Ammon's horn (tissue), 1 donor: ENCODE measurements at places on chromosomes 5 and 9.

- no peak for DNase-seq
These were observed 133.4 kb downstream of the MRPL36 start for GRCh38 chr5:1666221-1666620.

GRCh38 chr9:37395663-37396062 lies 26.8 kb upstream of the GRHPR start:
- no peak for DNase-seq

- no peak for DNase-seq
These were observed 19.8 kb downstream of the FAM151B start for GRCh38 chr5:80507663-80508062.

GRCh38 chr5:55037046-55037771 lies 13.2 kb downstream of the GZMK start:
- DNase-seq, result no peak

GRCh38 chr5:172645271-172646055 lies 4.4 kb downstream of the NEURL1B start:
- DNase-seq, result no peak

- no peak for DNase-seq
These were observed 621.2 kb upstream of the CDH6 start for GRCh38 chr5:30572279-30572678.

GRCh38 chr5:73370095-73370494 lies 78.5 kb downstream of the FOXD1 start:
- no peak for DNase-seq

- DNase-seq, result no peak
These were observed 89.8 kb upstream of the ELL2 start for GRCh38 chr5:96051401-96051830.

DNA sequence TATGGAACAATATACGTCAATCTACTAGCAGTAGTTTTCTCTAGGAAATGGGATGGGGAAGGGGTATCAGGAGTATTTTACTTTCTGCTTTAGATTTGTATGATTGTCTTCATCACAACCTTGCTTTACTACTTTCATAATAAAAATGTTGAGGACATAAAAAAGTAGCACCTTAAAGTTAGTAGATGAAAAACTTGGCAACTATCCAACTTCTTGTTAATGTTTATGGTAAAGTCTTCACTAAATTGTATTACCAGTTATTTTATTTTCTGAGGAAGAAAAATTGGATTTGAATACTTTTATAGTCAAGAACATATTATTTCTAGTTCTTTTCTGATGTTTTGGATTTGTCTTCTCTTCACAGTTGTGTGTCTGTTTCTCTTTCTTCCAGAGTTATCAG lies 372.1 kb downstream of the ARRDC3 start:
- DNase-seq, result no peak

DNA sequence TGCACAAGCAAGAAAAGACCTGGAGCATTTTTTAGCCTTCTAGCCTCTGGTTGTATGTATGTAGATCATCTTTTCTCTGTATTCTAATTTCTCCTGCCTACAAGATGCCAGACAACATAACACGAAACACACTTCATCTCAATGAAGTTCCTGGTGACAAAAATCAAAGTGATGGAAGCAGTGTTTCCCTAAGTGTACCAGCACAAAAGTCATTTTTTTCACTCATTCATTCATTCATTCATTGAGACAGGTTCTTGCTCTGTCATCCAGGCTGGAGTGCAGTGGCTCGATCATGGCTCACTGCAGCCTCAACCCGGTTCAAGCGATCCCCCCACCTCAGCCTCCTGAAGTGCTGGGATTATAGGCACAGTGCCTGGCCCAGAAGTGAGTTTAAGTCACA lies 71.5 kb upstream of the SAP30L start:
- no peak for DNase-seq

DNA sequence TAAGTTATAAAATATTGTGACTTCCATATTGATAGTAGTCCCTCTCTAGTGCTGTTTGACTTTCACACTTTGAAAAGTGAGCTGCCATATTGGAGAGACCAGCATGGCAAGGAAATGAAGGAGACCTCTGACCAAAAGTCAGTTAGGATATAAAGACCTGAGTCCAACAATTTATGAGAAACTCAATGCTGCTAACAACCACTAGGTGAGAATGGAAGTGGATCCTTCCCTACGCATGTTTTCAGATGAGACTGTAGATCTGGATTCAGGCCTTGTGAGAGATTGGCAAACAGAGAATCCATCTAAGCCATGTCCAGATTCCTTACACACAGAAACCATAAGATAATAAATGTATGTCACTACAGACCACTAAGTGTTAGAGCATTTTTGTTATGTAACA lies 81.6 kb downstream of the CTNND2 start:
- DNase-seq, result no peak

DNA sequence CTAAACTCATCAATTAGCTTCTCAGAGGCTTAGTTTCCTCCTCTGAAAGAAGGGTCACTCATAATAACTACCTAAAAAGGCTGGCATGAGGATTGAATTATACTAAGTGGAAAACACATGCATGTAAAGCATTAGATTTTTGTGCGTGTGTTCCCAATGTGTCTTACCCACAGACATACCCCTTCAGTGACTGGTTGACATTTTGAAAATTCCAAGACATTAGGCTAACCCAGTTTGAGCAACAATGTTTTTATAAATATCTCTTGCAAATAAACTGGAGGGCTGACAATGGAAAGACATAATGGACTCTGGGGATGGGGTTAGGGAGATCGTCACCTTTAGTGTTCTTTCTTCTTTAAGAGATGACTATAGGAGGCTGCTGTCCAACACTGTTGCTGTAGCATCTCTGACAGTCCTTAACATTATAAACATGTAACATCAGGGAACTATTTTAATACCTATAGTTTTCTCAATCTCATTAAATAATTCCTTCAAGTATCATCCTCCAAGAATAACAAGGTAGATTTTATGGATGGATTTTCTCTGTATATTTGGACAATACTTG lies 24.3 kb downstream of the HMHB1 start:
- DNase-seq, result no peak

- no peak for DNase-seq
These were observed 1.3 kb downstream of the SLC6A3 start for GRCh38 chr5:1443991-1444360.

- no peak for DNase-seq
These were observed 1.6 kb upstream of the PCAT7 start for GRCh38 chr9:94553029-94553938.

GRCh38 chr9:31243386-31243785 lies 1141.1 kb upstream of the ACO1 start:
- DNase-seq, result no peak

DNA sequence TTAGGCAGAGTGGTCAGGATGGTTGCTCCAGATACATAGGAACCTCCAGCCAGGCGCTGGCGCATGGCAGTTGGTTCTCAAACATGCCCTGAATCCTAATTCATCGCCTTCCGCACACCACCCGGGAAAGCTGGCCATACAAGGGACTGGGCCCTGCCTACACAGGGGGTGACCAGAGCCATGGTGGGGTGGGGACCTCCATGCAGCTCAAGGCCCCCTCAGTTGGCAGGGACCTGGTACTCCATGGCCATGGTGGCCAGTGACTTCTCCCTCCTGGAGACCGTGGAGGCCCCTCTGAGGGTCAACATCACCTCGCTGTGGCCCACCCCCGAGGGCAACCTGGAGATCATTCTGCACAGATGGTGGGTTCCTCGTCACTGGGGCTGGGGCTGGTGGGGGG lies 26.8 kb downstream of the PAEP start:
- DNase-seq, result no peak

DNA sequence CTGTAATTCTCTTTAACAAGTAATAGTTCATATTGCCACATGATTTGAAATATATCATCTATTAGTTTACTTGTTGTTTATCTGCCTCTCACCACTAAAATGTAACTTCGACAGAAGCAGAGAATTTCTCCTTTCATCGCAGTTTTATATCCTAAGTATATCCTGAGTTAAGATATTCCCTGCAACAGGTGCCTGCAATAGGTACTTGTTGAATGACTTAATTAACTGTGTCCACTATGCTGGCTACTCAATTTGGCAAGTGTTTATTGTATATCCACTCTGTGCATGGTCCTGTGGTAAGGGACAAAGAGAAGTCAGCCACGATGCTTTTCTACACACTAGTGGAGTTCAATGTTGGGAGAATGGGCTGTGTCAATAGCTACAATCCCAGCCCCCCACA lies 108.5 kb downstream of the PSAT1 start:
- no peak for DNase-seq

DNA sequence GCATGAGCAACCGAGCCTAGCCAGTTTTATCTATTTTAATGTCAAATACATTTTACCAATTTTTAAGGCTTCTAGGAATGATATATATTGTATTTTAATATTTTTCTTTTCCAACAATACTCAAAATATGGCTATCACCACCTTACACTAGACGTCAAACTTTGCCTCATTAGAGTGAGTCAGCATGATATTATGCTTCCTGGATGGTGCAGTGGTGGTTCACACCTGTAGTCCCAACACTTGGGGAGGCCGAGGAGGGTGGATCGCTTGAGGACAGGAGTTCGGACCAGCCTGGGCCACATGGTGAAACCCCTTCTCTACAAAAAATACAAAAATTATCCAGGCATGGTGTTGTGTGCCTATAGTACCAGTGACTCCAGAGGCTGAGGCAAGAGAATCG lies 7.3 kb upstream of the CDC14B start:
- no peak for DNase-seq

- DNase-seq, result peak; percentile 8
These were observed 15.4 kb downstream of the CCL28 start for GRCh38 chr5:43396762-43397304.

DNA sequence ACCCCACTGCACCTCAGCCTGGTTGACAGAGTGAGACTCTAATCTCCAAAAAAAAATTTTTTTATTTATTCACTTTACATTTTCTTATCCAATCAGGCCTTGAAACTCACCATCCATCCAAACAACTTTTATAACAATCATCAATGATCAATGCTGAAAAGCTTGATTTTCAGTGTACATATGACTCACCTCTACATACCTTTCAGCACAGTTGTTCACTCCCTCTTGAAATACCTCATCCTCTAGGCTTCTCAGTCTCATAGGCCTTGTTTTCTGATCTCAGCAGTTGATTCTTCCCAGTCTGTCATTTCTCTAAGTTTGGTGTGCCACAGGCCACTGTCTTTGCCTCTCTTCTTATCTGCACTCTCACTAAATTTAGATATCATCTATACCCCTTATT lies 36.2 kb downstream of the GRIN3A start:
- no peak for DNase-seq

- DNase-seq, result no peak
These were observed 323.5 kb downstream of the PLK2 start for GRCh38 chr5:58136406-58136805.

GRCh38 chr5:149682532-149683075 lies 47.5 kb upstream of the PPARGC1B start:
- no peak for DNase-seq

GRCh38 chr9:129989740-129990139 lies 53.2 kb downstream of the FNBP1 start:
- DNase-seq, result no peak

GRCh38 chr9:81417299-81417675 lies 272.1 kb downstream of the TLE1 start:
- no peak for DNase-seq

- no peak for DNase-seq
These were observed 676 bp downstream of the NOL6 start for GRCh38 chr9:33472881-33473615.

DNA sequence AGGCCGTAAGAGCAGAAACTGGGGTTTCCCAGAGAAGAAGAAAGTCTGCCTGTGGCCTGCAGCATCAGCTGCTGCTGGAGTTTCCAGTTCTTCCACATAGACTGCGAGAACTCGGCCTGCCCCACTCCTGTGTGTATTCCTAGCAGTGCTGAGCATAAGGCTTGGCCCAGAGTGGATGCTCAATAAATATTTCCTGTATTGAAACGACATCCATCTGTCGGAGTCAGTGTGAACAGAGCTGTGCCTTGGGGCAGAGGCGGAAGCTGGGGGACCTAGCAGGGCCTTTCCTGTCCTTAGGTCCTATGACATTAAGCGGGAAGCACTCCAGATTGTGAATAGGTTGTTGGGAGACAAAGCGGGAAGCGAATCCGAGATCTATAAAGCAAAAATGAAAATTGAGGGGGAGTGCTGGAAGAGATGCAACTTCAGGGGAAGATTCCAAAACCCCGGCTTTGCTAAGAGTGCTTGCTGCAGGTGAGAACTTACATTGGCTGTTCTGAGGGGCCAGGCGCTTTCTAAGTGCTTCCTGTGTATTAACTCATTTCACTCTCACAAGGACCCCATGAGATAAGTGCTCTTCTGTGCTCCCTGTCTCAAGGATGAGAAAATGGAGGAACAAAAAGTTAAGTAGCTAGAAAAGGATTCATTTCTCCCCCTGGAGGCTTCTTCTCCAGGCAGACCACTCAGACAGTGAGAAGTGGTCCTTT lies 76.1 kb upstream of the CXCL14 start:
- DNase-seq, result peak; percentile 25

DNA sequence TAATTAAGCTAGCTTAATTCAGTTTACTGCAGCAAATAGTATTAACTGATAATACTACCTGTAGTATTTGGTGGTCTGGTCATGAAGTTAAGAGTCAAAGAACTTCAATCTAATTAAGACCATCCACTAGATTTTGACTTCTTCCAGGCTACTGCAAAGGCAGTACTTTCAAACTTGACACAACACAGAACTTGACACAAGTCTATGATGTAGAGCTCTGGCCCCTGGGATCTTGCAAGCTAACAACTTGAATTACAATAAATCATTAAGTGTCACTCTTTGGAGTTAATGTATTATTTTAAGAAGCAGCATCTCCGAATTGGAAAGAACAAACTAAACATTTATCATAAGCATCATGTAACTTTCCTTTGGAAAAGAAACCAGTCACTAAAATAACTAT lies 40.9 kb downstream of the UIMC1 start:
- no peak for DNase-seq

- DNase-seq, result no peak
These were observed 42.4 kb downstream of the RHOBTB3 start for GRCh38 chr5:95773335-95774059.

- no peak for DNase-seq
These were observed 380.1 kb upstream of the PRR16 start for GRCh38 chr5:120083851-120084542.

GRCh38 chr9:792331-793260 lies 48.9 kb upstream of the DMRT1 start:
- no peak for DNase-seq

- DNase-seq, result no peak
These were observed 53.7 kb downstream of the GOLM1 start for GRCh38 chr9:86045654-86046053.

GRCh38 chr9:35341021-35341420 lies 148.9 kb upstream of the RUSC2 start:
- no peak for DNase-seq

- DNase-seq, result no peak
These were observed 171.0 kb downstream of the TRIO start for GRCh38 chr5:14313986-14314690.
